ENCODE measurements at places on chromosomes 13 and 19.

GRCh38 chr19:8615813-8616596 is 5.5 kb upstream of the ADAMTS10 start:
- no peak overlapping the region for H3K27ac ChIP-seq
- no peaks in the 10 kb centered on the region for H3K27me3 ChIP-seq
- DNase-seq = peak; percentile 29
- no peaks in the 10 kb centered on the region for H3K36me3 ChIP-seq
- peaks cover 6% of the 10 kb centered on the region for H3K4me1 ChIP-seq

DNA sequence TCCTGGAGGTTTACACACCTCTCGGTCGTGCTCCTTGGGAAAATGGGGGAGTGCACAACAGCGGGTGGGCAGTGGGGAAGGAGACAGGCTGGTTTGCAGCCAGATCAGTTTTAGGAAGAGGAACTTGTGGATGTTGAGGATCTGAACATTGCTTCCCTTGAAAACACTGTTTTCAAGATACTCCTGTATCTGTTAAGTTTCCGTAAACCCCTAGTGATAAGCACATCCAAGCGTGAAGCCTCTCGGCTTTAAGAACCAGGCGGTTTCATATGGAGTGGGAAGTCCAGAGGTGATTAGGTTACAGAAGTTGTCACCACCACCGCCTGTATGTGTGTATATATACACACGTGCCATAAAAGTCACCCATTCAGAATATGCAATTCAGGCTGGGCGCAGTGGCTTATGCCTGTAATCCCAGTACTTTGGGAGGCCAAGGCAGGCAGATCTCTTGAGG is 47.4 kb downstream of the SIPA1L3 start:
- no peak for DNase-seq
- H3K4me3 ChIP-seq = no peak overlapping the region
- H3K4me1 ChIP-seq = no peaks in the 10 kb centered on the region
- H3K27ac ChIP-seq = peak overlapping the region; percentile 15
- no peaks in the 10 kb centered on the region for H3K27me3 ChIP-seq

DNA sequence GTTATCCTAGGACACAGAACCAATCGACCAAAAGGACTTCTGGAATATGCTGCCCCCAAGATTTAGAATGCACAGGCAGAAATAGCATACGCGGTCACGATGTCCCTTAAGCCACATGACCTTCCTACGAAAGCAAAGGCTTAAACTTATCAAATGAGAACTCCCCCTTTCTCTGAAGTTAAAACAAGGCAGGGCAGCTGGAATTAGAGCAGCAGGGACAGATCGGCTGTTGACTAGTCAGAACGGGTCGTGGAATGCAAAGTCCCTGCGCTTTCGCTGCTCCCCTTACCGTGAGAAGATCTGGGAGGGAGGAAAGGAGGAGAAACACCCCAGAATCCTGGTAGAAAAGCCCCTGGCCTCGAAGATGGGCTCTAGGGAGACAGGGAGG is 799 bp upstream of the USPL1 start:
- peaks cover 29% of the 10 kb centered on the region for H3K4me1 ChIP-seq
- DNase-seq = peak; percentile 73
- H3K4me3 ChIP-seq = peak overlapping the region; percentile 19
- H3K36me3 ChIP-seq = no peaks in the 10 kb centered on the region
- peak overlapping the region; percentile 99 for H3K27ac ChIP-seq

DNA sequence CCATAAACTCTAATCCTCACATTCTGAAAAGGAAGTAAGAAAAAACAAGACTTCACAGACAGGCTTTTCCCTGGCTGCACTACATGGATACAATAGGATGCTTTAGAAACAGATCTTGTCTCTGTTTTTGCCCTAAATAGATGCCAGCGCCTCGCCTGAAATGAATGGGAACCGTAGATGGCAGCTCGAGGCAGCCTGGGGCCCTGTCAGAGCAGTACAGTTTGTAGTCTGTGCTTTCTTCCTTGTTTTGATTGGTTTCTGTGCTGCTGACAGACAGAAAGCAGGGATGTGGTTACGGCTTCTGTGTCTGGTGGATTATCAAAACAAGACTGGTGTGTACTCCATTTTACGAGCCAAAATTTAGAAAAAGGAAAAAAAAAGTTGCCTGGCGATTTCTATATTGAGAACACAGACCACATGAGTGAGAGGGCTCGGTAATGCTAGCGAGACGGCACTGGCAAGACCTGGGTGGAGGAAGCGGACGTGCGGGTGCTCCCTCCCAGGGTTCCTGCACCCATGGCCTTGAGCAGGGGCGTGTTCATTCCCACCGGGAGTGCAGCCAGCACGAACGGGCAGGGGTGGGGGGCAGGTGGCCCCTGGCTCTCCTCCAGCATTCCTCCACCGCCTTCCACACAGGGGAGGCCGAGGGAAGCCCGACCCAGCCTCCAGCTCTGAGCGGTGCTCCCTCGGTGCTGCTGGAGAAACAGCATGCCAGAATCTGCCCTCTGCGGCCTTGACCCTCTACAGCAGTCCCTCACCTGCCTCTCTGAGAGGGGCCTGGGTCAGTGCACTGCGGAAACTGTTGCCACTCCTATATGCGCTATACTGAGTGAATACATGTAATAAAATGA is 37.6 kb upstream of the C1QTNF9 start:
- peaks cover 64% of the 10 kb centered on the region for H3K4me1 ChIP-seq
- no peaks in the 10 kb centered on the region for H3K27me3 ChIP-seq
- no peaks in the 10 kb centered on the region for H3K36me3 ChIP-seq

DNA sequence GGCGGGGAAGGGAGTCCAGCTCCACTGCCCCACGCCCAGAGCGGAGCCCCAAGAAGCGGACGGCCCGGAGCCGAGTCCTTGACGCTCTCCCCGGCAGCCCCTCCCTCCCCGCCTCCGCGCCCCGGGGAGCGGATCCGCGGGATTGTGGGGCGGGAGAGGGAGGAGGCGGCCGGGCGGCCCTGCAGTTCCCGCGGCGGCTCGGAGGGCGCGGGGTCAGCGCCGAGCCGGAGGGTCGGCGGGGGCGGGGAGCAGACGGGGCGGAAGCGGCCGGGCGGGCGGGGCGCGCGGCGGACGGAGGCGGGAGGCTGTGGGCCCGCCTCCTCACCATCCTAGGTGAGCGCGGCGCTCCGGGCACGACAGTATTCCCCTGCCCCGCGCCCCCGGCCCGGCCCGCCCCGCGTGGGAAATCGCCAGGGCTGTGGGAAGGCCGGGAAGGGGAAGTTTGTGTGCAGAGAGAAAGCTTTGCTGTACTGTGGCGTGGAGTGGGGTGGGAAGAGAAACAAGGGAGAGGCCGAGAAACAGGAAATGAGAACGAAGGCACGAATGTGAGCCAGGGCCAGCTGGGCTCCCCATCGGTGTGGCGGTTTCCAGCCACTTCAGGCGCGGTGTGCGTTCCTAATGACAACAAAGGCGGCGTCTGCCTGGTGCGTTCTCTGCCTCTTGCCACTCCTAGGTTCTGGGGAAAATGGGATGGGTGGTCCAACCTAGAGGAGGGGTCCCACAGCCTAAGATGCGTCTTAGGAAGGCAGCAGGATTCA is 1.3 kb upstream of the KLF12 start:
- H3K4me3 ChIP-seq = peak overlapping the region; percentile 60
- no peaks in the 10 kb centered on the region for H3K27me3 ChIP-seq
- H3K36me3 ChIP-seq = no peaks in the 10 kb centered on the region
- H3K4me1 ChIP-seq = peaks cover 28% of the 10 kb centered on the region
- H3K27ac ChIP-seq = peak overlapping the region; percentile 43
- peak; percentile 47 for DNase-seq
